ENCODE measurements at places on chromosomes 5 and 9. TPM values are rescaled to one million over a fixed set of nuclear protein-coding genes. Genes with fewer than 3 reads are reported as not detected.
A peak's percentile ranks its signal among the peaks of the same experiment; 100 is the strongest.

DNA sequence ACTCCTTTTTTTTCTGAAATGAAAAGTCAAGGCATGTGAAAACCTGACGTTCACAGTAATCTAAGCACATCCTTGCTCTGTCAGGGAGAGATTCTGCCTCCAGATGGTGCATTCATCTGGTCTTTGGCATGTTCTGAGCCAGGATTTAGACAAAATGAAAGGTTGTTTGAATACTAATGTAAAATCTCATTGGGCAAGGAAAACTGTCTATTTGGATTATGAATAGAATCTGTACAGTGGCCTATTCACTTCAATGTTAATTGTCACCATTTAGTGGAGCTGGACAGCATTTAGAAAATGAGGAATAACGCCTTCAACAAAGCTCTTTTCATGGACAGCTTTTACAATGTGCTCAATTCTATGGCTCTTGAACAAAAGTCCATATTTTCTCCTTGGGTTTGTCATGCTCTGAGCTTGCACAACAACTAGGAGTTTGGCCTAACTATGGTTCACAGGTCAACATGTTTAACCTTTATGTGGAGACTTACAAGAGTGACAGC, 28.9 kb downstream of the ARHGEF28 start:
- ATAC-seq, result no peak

GRCh38 chr9:115615000-115615401, 497.0 kb upstream of the TNC start:
- no peak for ATAC-seq

Gene MCTP1
- total RNA-seq, result 13.5 TPM

Gene RORB
- 10.0 TPM for total RNA-seq

- ATAC-seq, result peak; percentile 88
Measured at GRCh38 chr5:78547731-78548615, 100.6 kb downstream of the LHFPL2 start.

GRCh38 chr5:142551338-142552067, 134.4 kb downstream of the FGF1 start:
- ATAC-seq, result peak; percentile 26

DNA sequence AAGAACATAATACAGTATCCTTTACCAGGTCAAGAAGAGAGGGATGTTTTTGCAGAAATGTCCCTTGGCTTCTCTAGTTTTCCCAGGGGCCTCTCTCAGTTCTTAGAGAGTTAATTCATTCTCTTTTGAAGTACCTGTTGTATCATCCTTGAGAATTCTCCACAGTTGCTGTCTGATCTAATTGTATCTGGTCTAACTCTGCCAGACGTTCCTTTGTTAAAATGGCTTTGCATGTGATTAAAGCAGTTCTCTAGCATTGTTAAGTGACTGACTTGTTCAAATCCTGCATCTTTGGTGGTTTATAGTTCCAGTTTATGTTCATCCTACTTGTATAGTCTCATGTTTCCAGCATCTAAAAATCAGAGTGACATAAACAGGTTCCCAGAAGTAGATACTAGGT, 65.0 kb downstream of the KIAA1958 start:
- ATAC-seq, result no peak

GRCh38 chr5:109703166-109703565, 13.4 kb downstream of the MAN2A1 start:
- ATAC-seq, result no peak

Gene ETF1
- 163 TPM for total RNA-seq

DNA sequence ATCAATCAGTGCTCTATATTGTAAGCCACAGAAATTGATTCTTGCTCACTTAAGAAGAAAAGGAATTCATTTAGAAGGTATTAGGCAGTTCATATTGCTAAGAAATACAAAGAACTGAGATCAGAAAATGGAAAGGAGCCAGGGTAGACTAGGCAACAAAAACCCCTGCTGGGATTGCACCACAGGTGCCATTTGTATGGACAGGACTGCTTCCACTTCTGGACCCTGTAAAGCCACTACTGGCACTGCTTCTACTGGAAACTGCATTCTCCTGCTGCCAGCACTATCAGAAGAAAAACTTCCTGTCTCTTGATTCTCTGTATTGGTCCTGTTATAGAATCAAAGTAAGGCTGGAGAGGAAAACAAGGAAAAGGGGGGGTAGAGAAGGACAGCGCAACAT, 45.9 kb downstream of the CERT1 start:
- no peak for ATAC-seq

Measured in gastroesophageal sphincter (tissue), 4 donors.